NK-92 treated with Interleukin-12 subunit alpha and Interleukin-12 subunit beta, amount 100 ng/mL, for 24 hours (cell line): ENCODE measurements at places on chromosomes 13 and 19.

DNA sequence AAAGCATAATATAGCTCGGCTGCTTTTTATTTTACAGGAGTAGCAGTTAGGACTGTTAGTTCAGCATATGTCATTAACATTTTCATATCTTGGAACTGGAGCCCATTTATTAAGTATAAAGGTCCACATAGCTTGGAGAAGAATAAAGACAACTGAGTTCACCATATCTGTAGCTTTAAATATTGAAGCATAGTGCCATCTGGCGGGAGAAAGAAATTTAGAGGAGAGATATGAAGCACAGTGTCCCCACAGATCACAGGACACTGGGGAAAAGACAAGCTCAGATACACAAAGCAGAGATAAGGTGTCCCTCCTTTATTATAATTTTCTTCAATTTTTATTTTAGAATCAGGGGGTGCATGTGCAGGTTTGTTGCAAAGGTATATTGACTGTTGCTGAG, 104.7 kb upstream of the FREM2 start:
- DNase-seq: no peak

DNA sequence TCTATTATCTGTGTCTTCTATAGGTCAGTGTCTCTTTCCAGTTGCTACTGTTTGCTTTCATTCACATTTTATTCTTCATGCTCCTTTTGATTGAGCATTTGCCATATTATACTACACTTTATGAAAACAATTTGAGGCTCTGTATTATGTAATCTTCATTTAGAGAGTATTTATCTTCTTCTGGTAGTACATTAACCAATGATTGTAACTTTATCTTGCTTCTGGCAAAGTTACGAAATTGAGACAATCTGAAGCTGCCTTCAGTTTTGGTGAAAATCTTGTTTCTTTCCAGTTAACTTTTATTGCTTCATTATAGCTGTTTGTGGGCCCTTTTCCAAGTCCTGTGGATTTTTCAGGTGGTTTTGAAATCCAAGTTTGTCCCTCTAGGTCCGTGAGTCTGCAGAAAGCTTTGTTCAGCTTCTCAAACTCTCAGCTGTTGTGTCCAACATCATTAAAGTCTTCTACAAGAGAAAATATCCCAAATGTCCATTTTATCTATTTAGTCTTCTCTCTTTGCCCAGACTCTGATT, 1255.4 kb upstream of the SPRY2 start:
- DNase-seq: no peak

DNA sequence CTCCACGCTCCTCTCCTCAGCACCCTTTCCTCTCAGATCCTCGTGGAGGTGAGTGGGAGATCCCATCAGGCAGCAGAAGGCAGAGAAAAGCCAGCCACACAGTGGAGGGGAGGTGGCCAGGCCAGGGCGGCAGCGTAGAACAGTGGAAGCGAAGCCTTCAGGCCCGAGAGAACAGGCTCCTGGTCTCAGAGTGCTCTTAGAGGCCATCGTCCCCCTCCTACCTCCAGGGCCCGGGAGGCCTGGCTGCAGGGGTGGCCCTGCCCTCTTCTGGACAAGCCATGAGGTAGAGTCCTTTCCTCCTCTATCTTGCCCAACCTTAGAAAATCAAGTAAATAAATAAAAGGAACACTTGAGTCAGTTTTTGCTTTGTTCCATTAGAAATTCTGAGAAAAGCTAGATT, 202.0 kb downstream of the KATNAL1 start:
- DNase-seq: no peak

DNA sequence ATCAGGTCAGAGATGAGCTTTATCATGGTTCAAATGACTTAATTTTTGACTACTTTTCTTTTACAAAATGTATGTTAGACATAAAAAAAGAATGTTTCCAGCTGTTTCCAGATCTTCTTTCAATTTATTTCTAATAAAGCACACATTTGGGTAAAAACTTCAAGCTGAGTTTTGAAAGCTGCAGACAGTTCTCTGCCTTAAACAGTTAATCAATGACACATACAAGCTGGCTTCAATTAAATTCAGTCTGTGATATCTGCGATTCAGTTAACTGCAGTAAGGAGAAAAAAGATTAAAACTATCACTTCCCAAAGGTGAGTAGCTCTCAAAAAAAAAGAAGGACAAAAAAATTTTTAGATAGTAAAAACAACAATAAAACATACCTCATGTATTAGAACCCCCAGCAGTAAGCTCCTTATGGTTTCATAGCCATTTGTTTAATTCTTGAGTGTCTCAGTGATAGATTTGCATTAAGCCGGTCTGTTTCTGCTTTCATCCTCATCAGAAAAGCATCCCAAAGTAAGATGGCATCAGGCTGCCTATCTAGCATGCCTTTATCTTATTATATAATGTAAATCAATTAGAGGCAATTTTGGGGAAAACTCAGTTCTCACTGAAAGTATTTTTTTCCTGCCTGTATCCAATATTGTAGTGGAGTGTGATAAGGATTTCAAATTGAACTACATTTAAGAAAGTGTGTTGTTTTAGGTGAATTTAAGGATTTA, 81.8 kb upstream of the STARD13 start:
- DNase-seq: no peak

- DNase-seq: no peak
These were observed 180.1 kb downstream of the NUFIP1 start for GRCh38 chr13:44809190-44809589.

GRCh38 chr13:100597253-100597652, 8.7 kb upstream of the GGACT start:
- no peak for DNase-seq

DNA sequence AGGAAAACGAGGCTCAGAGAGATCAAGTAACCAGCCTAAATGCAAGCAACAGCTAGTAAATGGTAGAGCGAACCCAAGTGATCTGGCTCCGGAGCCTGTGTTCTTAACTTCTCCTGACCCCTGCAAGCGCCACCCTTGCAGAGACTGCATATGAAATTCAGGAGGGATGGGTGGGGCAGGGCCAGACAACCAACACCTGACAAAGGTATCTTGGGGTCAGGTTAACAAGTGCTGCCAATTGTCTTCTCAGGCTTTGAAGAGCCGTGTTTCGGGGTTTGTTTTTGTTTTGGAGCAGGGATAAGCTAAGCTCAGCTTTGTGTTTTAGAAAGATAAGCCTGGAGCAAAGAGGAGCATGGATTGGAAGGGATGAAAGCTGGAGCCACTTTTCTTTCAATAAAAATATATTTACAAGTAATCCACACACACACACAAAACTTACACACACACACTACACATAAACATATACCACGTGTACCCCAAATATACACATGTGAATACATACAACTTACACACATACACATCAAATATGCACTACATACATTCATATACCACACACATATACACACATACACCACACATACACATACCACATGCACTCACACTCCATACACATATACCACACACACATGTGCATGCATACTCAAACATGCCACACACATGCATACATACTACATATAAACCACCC, 722.0 kb downstream of the DIAPH3 start:
- DNase-seq: no peak

DNA sequence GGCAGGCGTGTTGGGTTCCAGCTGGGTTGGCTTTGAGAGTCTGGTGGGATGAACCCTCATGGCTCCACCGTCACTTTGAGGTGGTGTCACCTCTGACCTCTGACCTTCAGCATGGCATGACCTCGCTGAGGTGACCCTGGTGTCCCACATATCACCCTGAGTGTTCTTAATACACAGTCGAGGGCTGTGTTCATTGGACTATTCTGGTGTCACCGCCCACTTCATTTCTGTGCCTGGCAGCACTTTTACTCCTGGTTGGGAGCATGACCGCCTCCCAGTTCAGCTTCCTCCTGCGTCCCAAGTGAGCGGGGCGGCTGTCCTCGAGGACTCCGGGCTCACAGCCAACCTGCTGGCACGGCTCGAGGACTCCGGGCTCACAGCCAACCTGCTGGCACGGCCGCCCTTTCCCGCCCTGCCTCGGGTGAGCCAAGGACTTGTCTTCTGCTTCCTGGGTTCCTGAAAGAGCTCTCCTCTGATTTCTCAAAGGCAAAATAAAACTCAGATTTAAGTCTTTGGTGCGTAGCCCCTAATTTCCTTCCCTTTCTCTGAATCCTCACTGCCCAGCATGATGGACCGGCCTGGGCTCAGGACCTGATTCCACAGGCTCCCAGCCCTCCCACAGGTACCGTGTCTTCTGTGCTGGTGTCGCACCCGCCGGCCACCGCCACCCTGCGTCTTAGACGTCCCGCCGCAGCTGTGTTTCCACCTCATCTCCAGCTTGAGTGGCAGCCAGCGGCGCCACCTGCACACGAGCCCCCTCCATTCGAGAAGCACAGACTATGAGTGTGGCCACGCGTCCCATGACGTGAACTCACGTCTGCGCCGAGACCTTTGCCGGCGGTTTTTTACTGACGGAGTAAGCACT, 10.4 kb downstream of the ATP4B start:
- no peak for DNase-seq

DNA sequence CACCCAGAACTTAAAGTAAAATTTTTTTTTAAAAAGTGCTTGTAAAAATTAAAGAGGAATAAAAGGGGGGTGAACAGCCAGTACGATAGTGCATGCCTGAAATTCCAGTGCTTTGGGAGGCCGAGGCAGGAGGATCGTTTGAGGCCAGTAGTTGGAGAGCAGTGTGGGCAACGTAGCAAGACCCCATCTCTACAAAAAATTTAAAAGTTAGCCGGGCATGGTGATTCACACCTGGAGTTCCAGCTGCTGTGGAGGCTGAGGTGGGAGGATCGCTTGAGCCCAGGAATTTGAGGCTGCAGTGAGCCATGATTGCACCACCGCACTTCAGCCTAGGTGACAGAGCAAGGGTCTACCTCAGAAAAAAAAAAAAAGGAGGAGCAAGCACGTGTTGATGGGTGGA, 7.8 kb downstream of the ADAMTSL5 start:
- no peak for DNase-seq

- no peak for DNase-seq
These were observed 76.0 kb downstream of the ZDHHC20 start for GRCh38 chr13:21383090-21383489.

DNA sequence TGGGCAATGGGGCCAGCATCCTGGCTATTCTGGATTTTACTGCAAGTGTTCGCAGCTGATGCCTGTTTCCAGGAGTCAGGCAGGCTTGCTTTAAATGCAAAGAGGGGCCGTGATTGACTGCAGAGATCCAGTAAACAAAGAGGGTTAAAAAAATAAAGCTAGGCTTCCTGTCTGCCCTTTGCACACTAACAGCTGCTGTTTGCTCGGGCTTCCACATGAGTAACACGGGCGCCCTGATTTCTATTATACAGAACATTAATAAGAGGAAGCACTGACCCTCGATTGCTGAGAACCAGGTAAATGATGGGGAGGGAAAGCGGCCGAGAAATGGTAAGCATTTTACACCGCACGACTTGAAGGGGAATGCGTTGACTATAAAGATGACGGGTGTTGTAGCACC, 254.2 kb upstream of the ZNF507 start:
- DNase-seq: no peak

DNA sequence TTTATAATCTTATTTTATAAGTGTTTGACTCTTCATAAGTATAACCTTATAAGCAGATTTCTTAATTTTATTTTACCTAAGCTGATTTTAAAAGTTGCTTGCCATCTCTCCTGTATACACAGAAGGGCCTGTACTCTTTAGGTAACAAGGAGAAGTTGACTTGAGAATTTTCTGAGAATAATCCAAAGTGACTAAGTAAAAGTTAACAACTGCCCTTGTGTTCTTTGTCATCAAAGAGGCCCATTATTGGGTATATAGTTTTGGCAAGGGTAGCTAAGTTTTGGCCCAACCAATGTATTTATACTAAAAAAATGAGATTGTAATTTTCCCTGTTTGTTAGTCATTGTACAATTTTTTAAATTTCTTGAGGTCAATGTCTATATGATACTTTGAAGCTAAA, 3.2 kb downstream of the LCP1 start:
- no peak for DNase-seq

GRCh38 chr19:14346279-14346678, 35.0 kb upstream of the ADGRE5 start:
- no peak for DNase-seq

GRCh38 chr19:3110126-3110825, 16.1 kb downstream of the GNA11 start:
- DNase-seq: no peak

GRCh38 chr19:374183-374885, 29.7 kb upstream of the MIER2 start:
- no peak for DNase-seq

GRCh38 chr19:33094436-33095067, 13.6 kb downstream of the GPATCH1 start:
- no peak for DNase-seq

DNA sequence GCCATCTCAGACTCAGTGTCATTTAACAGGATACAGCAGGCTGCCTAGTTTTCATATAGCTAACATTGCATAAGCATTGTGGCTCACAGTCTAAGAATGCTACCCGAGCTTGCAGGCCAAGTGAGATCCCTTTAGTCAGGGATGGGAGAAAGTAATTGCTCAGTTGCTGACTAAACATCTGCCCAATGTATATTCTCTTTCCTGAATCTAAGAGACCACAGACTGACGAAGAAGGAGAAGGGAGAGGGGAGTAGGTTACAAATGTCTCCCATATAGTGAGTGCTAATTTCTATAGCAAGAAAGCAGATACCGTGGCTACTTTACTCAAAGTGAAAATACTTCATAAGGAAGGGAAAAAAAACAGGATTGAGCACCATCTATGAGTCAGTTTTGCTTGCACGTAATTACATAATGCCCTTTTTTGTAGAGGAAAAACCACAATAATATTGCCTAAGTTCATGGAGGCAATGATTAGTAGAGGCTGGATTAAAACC, 453.9 kb downstream of the COG6 start:
- DNase-seq: no peak

DNA sequence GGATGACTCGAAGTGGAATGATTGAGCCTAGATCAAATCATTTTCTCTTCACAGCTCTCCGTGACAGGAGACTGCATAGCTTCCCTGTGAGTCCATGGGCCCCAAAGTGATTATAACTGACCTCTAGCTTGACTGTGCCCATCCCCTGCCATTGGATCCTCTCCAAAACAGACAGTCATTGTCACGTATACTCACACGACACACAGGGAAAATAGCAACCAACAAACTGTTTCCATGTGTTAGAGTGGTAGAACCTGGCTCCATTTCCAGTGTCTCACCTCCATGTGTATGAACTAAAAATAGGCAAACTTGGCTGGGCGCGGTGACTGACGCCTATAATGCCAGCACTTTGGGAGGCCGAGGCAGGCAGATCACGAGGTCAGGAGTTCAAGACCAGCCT, 48.8 kb upstream of the NPAS1 start:
- DNase-seq: no peak

GRCh38 chr19:17775245-17775927, 19.6 kb upstream of the B3GNT3 start:
- DNase-seq: no peak

DNA sequence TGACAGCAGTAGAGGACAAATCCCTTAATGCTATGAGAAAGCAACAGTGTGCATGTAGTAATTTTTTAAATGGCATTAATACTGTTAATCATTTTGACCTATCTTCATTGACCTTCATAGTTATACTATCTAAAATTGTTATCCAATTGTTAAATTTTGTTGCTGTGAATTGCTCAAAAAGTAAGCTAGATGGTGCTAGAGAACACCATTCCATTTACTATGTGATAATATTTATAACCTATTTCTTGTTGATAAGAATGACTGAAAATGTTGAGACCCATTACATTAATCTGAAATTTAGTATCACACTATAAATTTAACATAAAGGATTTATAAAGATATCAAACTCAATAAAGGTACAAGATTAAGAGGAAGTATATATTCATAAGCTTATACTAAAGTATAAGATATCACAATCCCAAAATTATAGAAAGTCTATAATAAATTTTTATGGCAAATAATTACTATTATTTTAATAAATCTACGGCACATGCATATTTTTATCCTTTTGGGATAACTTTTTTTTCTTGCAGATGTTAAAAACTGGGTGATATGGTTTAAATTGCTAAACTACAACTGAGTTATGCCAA, 1573.3 kb downstream of the PCDH9 start:
- no peak for DNase-seq
